Activated CD8-positive, alpha-beta T cell treated with anti-CD3 and anti-CD28 coated beads, Interleukin-2, amount 10 ng/mL, durations not matched to agents 7 days and 5 days (primary cell): ENCODE measurements at places on chromosomes 2 and 18. TPM values are rescaled to one million over a fixed set of nuclear protein-coding genes. Genes with fewer than 3 reads are reported as not detected.

The ZC3H8 gene
- 16.0 TPM for total RNA-seq

The MDH1B gene
- total RNA-seq = 0.55 TPM

The KHK gene
- 12.4 TPM for total RNA-seq

DNA sequence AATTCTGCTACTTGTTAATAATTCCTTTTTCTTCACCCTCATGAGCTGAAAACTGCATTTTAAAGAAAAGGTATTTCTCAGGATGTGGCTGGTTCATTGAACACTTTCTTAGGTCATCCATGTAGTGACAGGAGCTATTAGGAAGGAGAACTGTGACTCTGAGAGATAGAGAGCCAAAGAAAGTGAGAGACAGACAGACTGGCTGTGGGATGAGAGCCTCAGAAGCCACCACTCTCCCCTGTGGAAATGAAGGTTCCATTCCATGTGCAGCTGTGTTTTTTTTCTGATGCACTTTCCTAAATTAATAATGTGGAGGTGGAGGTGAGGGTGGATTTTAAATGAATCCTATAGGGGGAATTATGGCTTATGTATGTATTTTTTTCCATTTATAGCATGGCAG lies 113.3 kb downstream of the FAM210A start:
- no peak for DNase-seq

GRCh38 chr2:70724366-70724765 lies 43.6 kb downstream of the ADD2 start:
- no peak for DNase-seq

- no peak for DNase-seq
Observed at GRCh38 chr2:209610631-209611030, 161.0 kb upstream of the UNC80 start.

DNA sequence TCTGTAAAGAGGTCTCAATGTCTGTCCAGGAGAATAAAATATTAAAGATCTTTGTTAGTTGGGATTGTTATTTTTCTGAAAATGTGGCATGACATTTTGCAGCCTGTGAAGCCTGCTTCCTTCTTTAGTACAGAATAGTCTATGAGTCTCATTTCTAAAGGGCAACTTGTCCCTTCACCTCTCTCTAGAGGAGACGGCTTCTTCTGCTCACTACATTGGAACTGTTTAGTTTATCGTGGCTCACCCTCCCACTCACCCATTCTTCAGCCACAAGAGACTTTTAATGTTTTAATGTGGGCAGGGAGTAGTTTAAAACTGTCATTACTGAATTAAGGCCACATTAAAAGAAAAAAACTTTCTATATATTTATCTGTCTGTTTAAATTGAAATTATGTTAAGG lies 161.0 kb downstream of the BARD1 start:
- DNase-seq = no peak

GRCh38 chr2:157318884-157319283 lies 6.7 kb downstream of the ERMN start:
- no peak for DNase-seq

- no peak for DNase-seq
Observed at GRCh38 chr2:3317871-3318590, 59.6 kb downstream of the EIPR1 start.

DNA sequence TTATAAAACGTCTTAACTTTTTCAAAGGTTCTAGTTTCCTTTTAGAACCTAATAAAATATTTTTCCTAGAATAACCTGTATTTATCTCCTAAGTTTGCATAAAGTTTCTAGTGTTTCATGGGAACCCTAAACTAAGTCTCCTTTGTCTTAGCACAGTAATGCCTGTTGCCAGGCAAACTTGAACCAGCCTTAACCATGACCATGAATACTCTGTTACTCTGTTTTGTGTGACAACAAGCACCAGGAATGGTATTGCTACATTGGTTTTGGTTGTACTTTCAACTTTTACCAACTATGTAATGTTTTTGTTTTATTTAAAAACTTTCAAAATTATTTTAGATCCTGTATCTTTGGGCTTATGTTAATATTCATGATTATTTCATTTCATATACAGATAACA lies 137.6 kb downstream of the CERS6 start:
- no peak for DNase-seq

- DNase-seq = no peak
Observed at GRCh38 chr2:186919296-186919695, 70.3 kb upstream of the ZSWIM2 start.
